ENCODE measurements at places on chromosomes 12 and 14.

DNA sequence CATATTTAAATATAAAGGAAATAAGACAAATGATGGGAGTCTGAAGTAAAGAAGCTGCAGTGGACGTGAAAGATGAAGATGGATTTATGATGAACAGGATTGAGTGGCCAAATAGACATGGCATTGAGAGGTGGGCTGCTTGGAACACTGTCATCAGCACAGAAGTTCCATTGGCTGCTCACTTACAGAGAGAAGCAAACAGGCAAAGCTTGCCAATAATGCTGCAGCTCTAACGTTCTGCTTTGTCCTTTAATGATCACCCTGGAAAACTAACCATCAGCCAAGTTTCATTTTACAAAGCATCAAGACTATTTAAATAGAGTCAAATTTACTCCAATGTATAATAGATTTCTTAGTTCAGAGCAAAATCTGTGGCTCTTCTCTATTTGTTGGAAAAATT, 721.4 kb downstream of the TMTC2 start:
- DNase-seq: no peak

DNA sequence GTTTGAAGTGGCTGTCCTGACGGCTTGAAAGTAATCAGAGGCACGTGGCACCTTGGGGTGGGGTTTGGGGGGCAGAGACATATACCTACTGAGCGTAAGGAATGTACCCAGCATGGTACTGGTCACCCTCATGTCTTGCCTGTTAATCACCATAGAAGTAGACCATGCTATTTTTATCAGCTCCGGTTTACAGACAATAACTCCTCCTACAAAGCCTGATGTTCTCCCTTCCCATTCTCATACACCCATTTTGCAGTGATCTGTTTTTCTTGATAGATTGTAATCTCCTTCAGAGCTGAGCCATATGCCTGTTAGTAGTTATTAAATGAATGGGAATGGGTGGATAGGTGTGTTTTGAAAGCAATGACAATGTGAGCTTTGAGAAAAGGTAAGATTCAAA, 10.5 kb downstream of the EVL start:
- DNase-seq: no peak

DNA sequence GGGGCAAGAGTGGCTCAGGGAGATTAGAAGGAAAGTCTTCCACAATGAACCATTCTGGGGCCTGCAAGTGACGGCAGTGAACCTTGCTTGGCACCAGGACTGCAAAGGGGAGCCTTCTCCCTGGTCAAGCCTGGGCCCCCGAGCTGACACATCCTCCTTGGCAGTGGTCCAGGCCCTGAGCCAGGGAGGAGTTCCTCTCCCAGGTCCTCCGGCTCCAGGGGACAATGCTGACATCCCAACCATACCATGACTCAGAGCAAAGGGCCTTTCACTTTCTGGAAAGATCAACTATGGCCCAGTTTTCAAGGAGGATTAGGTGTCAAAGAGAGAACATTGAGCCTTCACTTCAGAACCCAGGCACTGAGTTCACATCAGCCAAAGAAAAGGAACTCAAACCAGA, 756.5 kb upstream of the TBX3 start:
- DNase-seq: peak; percentile 26

GRCh38 chr14:58744801-58745394, 107.1 kb downstream of the DACT1 start:
- no peak for DNase-seq

GRCh38 chr12:96047229-96048211, 12.1 kb upstream of the LTA4H start:
- no peak for DNase-seq

- DNase-seq: no peak
These were observed 25.2 kb upstream of the NCOR2 start for GRCh38 chr12:124592481-124593160.

DNA sequence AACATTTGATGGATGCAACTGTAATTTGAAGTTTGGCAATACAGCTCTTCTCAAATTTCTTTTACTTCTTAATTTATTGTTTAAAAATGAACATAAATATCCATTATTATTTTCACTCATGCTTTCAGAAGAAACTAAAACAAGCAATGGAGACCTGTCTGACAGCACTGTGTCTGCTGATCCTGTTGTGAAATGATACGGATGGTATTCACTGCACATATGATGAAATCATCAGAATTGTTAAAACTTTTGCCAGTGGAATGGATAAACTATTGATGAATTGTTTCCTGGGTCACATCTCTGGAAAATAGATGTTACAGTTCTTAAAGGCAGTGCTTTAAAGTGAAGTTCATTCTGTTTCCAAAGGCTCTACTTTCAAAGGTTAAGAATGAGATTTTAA, 59.2 kb downstream of the WASHC4 start:
- DNase-seq: no peak

DNA sequence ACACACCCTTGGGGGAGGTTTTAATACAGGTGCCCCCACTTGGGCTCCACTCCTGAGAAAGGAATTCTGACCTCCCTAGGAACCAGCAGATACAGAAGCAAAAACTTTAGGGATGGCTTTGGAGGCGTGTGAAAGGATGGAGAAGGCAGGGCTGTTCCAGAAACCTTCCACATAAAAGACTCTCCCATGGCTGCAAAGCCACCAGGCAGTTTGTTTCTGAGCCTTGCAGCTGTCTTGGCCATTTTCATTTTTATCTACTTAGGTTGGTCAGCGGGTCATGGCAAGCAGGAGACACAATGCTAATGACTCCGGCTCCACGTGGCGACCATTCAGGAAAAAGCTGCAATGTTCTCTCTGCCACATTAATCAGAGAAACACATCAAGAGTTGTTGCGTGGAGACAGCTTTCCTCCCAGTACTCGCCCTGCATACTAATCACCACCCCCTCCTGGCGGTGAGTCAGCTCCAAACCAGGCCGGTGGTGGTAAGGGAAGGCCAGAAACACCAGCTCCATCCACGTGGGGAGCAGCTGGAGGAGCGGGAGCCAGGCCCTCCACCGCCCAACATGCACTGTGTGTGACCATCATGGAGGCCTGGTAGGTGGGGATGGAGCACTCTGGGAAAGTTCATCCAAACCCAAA, 30.9 kb upstream of the IRF2BPL start:
- DNase-seq: peak; percentile 95

- DNase-seq: no peak
These were observed 6.5 kb downstream of the SLC22A17 start for GRCh38 chr14:23345987-23346692.

DNA sequence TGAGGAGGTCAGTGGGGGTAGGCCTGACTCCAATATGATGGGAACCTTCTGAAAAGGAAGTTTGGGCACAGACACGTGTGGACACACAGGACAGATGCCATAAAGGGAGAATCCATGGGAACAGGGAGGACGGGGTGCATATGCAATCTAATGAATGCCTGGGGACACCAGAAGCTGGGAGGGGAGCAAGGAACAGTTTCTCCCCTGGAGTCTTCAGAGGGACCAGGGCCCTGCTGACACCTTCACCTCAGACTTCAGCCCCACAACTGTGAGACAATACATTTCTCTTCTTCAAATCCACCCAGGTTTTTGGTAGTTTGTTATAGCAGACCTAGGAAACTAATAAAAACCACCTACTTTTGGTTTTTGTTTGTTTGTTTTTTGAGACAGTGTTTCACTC, 35.2 kb upstream of the CLIP1 start:
- DNase-seq: no peak

- no peak for DNase-seq
These were observed 60.1 kb upstream of the RIMBP2 start for GRCh38 chr12:130775953-130776856.

- no peak for DNase-seq
These were observed 173.9 kb downstream of the GXYLT1 start for GRCh38 chr12:41970744-41971143.

GRCh38 chr12:24705216-24705615, 243.7 kb downstream of the BCAT1 start:
- DNase-seq: no peak

- DNase-seq: no peak
These were observed 61.0 kb downstream of the DIO2 start for GRCh38 chr14:80150301-80150700.

- no peak for DNase-seq
These were observed 97.9 kb upstream of the USP44 start for GRCh38 chr12:95648990-95649791.

DNA sequence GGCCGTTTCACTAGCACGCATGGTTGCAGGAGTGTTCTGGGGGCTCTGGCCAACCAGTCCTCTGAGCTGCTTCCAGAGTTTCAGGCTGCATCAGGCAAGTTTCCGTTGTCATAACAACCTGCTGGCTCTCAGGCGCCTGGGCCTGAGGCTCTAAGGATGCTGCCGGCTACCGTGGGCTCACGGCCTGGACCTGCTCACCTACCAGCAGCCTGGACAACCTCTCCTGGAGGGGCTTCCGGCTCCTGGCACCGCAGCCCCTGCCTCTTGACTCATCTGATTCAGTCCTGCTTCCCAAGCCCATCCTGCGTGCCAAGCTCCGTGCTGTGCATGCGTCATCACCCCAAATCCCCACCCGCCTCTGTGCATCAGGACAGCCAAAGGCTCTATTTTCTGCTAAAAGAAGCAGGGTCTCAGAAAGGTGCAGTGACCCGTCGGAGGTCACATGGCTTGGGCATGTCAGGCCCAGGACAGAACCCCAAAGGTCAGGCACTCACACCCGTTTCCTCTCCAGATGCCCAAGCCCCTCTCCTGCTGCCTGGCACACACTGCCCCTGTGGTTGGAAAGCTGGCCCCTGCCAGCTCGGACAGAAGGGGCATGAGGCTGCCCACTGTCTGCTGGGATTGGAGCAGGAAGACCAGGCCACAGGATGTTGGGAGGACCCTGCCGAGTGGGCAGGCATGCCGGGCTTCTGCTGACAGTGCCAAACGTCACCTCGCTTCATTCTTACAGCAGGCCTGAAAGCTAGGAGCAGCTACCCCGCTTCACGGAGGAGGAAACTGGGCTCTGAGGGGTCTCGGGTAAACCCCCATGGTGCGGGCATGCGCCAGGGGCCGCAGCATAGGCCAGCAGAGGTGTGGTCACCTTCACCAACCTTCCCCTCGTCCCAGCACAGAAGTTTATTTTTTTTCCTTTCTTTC, 5.7 kb downstream of the BEGAIN start:
- no peak for DNase-seq

GRCh38 chr12:4039931-4040330, 166.7 kb upstream of the PARP11 start:
- DNase-seq: no peak

DNA sequence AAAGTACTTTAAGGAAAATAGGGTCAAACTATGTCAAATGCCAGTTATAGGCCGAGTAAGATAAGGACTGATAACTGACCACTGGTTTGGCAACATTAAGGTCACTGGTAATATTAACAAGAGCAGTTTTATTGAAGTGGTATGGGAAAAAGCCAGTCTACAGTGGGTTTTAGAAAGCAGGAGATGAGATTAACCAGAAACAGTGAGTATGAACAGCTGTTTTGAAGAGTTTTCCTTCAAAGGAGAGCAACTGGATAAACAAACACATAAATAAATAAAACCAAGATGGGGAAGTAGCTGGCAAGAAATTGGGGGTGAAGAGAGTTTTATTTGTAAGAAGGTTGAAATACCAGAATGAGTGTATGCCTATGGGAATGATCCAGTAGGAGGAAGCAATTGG, 30.3 kb downstream of the KITLG start:
- no peak for DNase-seq

DNA sequence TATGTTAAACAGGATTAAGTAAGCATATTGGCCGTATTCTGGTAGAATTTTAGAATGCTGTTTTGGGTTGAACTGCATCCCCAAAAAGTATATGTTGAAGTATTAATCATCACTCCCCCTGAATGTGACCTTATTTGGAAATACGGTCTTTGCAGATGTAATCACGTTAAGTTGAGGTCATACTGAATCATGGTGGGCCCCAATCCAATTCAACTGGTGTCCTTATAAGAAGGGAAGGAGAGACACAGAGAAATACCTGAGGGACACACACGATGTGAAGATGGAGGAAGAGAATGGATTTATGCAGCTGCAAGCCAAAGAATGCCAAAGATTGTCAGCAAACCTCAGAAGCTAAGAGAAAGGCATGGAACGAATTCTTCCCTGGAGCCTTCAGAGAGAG, 268.6 kb downstream of the ITPR2 start:
- peak; percentile 4 for DNase-seq

GRCh38 chr14:100837805-100838350, 12.0 kb downstream of the MEG3 start:
- no peak for DNase-seq

GRCh38 chr14:97177016-97177415, 379.8 kb downstream of the VRK1 start:
- DNase-seq: no peak

GRCh38 chr12:123143736-123144461, 7.0 kb downstream of the PITPNM2 start:
- DNase-seq: no peak

DNA sequence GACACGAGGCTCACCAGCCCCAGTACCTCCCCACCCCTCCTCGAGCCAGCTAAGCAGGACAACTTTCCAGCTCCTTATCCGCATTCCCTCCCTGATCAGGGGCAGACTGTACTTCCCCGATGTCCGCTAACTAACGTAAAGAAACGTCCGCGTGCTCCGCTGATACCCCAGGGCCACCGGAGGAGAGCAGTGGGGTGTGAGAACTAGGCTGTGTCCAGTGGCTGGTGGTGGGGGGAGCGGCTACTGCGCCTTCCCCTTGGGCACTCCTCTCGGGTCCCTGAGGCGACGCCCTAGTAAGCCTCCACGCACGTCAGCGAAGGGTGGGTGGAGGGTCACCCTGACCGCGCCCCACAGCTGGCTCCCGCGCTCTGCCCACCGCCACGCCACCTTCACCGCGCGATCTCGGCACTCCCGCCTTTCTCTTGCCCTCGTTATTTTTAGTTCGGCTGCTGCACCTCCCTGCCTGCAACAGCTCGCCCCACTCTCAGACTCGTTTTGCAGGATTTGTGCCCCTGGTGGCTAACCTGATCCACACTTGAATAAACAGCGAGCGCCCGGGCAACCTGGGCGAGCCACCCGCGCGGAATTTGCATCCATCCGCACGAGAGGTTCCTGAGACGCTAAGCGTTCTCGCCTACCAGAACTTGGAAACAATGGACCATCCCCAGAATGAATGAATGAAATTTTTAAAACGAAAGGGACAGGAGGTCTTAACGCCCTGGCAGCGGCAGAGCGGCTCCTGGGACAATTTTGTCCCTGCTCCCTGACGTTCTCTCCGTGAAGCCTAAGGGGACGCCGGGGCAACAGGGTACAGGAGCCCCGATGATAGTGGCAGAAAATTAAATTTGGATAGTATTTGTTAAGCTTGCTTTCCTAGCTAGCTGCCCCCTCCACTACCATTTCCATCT, 6.9 kb upstream of the BMP4 start:
- no peak for DNase-seq

DNA sequence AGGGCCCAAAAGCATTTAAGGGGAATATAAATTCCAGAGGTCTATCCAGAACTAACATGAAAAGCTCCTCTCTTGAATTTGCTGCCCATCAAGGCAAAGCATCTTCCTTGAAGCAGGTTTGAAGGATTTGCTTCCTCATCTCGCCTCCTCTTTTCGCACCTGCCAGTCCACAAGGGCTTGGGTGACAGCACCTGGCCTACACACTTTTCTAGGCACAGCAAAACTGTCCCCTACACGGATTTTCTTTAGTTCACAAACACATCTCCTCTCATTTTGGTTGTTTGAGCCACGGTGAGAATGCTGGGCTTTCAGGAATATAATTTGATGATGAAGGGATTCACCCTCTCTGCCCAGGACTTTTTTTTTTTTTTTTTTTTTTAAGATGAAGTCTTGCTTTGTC, 36.9 kb upstream of the ATP23 start:
- no peak for DNase-seq

- DNase-seq: no peak
These were observed 3.1 kb downstream of the HOXC13 start for GRCh38 chr12:53941750-53942149.
